ENCODE measurements at places on chromosomes 5 and 9.

GRCh38 chr9:98374385-98375051 lies 119.1 kb upstream of the TBC1D2 start:
- no peak for DNase-seq

GRCh38 chr5:172454358-172455086 lies at the start of gene SH3PXD2B:
Gene SH3PXD2B, minus strand, starts transcription at chr5:172454525. Its CDS starts 173 bp downstream, at chr5:172454352.
- no peak for DNase-seq

DNA sequence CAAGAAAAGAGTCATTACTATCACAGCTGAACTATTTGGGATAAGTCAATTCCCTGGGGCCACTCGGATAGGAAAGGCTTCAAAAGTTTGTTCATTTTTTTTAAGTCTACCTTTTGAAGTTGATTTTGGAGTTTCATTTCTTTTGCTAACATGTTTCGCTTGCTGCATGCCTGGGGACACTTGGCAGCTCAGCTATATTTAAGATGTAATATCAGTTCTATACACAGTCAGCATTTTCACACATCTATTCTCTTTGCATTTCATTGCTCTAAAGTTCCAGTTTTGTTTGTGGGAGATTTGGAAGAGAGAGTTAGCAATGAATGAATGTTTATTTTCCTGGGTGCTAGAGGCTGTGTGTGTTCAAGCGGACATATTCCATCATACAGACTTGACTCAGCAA lies 445.2 kb upstream of the GRAMD2B start:
- DNase-seq = no peak

- no peak for DNase-seq
These were observed 103.3 kb downstream of the SYK start for GRCh38 chr9:90904706-90905478.

DNA sequence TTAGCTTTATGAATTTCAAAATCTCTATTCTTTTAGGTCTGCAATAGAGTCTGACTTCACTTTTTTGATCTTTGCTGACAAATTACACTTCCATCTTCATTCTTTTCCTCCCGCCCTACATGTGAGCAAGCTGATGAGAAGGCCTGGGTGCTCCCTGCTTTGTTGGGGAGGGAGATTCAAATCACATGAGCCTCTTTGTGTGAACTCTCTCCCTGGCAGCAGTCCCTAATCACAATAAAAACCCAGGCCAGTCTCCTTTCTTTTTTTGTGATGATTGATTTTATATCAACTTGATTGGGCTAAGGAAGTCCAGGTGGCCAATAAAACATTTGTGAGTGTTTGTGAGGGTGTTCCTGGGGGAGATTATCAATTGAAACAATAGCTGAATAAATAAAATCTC lies 89.4 kb downstream of the PSAT1 start:
- DNase-seq = no peak

DNA sequence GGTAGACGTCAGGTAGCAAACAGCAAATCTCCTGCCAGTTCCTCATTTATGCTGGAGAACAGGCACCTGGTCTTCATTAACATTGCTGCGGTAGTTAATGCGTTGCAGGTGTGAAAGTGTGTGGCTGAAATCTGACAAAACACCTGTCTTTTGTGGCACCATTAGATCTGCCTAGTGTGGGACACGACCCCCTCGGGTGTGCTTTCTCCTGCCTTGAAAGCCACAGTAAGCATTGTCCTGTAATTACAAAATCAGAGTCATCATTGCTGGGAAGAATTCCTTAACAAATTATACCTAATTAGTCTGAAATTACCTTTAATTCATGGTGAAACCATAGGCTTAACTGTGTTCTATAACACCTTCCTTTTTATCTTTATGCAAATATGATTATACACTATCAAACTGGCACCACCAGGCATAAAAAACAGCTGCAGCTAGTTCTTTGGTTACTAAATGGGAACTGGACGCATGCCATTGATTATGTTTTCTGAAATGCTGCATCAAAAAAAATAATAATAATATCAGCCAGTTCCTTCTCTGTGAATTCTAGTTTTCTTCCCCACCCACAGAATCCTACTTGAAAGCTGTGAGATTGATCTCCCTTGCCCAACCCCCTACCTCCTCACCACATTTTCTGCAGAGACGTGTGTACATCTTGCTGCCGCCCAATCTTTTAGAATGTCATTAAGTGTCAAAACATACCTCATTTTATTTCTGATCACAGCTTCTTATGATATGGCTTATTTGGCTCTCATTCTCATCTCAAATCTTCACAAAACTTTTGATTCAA lies 374.0 kb downstream of the NFIB start:
- no peak for DNase-seq
